Activated T-cell treated with anti-CD3 and anti-CD28 coated beads, Interleukin-2, amount 50 U/mL, for 72 hours (primary cell): ENCODE measurements at places on chromosomes 2 and 18. TPM values are rescaled to one million over a fixed set of nuclear protein-coding genes. Genes with fewer than 3 reads are reported as not detected.

C18orf32 gene
- total RNA-seq, result 28.7 TPM

MAPK4 gene
- total RNA-seq, result not detected

LRP2 gene
- total RNA-seq, result 0.37 TPM

IL1B gene
- not detected for total RNA-seq

TRIP12 gene
- 235 TPM for total RNA-seq

CHN1 gene
- total RNA-seq, result 5.1 TPM

ANO7 gene
- total RNA-seq, result 0.72 TPM

RNU2-63P gene
- 22.2 TPM for total RNA-seq
